ENCODE measurements at places on chromosomes 2 and 18.
A peak's percentile ranks its signal among the peaks of the same experiment; 100 is the strongest.

DNA sequence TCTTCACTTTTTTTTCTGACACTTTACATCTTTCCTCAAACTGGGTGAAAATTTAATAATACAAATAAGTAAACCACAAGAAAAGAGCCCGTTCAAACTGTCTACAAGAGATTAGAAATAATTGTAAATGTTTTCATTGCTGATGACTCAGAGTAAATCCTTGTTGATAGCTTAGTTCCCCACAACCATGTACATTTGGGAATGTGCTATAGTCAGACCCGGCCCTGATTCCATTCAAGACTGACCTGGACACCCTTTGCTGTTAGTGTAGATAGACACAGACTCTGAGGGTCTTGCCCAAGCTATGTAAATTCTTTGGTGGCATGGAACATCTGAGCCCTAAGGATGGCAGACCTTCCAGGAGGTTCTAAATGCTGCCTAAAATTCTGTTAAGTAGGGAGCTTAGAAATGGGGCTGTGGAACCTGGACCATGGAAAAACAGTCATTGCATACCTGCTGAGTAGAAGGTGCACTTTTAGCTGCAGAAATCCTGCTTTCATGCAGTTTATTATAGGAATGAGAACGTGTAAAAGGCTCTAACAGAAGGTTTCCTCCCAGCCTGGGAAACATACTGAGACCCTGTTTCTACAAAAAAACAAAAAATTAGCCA is 3.7 kb downstream of the MALT1 start:
- DNase-seq = no peak

DNA sequence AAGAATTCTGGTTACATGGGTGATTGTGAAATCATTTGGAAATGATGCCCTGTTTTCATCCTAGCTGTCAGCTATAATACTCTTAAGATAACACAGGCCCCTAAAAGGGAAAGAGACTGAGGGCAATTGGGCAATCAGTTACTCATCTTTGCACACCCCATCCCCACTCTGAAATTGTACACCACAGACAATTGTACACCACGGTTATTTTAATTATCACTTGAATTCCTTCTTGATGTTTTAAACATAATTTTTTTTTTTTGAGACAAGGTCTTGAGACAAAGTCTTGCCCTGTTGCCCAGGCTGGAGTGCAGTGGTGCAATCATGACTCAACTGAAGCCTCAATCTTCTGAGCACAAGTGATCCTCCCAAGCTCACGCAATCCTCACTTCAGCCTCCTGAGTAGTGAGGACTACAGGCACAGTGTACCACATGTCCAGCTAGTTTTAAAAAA is 862.4 kb upstream of the ACVR2A start:
- no peak for DNase-seq

DNA sequence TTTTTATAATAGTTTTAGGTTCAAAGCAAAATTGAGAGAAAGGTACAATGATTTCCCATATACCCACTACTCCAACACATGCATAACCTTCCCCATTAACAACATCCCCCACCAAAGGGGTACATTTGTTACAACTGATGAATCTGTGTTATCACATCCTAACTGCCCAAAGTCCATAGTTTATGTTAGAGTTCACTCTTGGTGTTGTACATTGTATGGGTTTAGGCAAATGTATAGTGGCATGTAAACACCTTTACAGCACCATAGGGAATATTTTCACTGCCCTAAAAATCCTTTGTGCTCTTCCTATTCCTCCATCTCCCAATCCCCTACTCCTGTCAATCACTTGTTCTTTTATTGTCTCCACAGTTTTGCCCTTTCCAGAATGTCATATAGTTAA is 471.6 kb downstream of the CPS1 start:
- no peak for DNase-seq

- no peak for DNase-seq
These were observed 255.3 kb upstream of the AGAP1 start for GRCh38 chr2:235238537-235238936.

DNA sequence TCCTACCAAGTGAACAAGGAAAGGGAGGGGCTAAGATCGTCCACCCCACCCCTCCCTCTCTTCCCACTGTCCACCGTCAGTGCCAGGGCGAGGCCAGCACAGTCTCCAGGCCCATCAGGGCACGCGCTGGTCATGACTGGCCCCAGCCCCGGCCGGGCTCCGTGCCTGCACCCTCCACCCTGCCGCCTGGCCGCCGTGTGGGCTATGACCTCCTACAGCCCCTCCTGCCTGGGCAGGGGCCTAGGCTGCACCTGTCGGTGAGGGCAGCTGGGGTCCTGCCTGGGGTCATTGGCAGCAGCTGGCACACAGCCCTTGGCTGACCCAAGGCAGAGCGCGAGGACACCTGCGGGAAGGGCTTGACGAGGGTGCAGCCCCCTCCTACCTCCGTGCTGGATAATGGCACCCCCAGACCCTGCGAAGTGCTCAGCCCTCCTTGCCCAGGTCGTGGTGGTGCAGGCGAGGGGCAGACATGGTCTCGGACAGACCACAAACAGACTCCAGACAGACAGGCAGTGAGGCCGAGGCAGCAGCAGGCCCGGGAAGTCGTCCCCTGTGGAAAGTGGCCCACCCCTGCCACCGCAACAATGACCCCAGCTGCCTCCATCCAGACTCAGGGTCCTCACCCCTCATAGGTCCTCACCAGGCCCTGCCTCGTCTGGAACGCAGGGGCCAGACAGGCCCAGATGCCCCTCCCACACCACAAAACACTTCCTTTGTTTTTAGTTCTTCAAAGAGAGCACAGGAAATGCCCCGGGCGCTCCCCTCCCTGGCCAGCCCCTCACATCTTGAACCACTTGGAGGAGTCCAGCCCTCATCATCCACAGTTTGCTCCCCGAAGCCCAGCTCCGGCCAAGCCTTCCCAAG is 43.1 kb upstream of the GPC1 start:
- DNase-seq = no peak

GRCh38 chr18:12656938-12657683 is 796 bp downstream of the SPIRE1 start:
- DNase-seq = no peak

- peak; percentile 26 for DNase-seq
These were observed 2.0 kb downstream of the XPO1 start for GRCh38 chr2:61536180-61536571.

GRCh38 chr18:42126586-42126985 is 171.6 kb downstream of the PIK3C3 start:
- no peak for DNase-seq

DNA sequence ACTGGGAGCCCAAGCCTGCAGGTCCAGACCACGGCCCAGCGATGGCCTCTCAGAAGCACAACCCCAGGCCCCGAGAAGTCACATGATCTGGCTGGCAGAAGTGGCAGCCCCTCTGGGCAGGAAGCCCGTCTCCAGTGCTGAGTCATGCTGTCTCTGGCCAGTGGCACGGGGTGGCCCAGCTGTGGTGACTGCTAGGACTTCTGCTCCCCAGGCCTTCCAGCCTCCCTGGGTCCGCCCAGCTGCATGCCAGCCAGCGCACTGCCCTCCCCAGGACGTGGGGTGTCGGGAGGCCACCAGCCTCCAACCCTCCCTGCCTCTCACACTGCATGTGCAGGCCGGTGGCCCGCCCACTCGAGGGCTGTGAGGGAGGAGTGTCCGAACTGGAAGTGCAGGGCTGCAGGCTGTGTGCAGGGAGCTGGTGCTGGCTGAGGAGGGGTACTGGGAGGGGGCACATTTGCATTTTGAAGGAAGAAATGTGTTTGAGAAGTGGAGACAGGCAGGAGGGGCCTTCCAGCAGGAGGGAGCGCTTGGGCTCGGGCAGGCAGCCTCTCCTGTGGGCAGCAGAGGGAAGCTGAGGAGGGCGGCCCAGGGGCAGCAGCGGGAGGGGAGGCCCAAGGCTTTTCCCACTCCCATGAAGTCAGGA is 17.0 kb upstream of the HPCAL1 start:
- no peak for DNase-seq

GRCh38 chr2:179393481-179393880 is 128.8 kb upstream of the SESTD1 start:
- no peak for DNase-seq

GRCh38 chr2:45823723-45824206 is 172.3 kb downstream of the PRKCE start:
- no peak for DNase-seq

DNA sequence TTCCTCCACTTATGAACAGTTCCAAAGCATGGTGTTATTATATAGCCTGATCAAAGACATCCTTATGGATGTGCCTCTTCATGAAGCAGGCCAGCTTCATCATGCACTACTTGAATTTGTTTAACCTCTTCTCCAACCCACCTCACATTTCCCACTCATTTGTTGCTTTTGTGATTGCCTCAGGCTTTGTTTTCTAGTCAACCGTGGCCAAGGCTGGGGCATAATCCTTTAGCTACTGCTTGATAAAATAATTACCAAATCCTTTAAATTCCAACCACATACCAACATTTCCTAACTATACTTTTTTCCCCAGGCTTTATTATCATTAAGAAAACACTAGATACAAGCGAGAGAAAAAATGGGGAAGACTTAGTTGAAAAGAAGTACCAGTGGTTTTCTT is 39.6 kb upstream of the SCN1A start:
- DNase-seq = no peak

- DNase-seq = no peak
These were observed 238.6 kb downstream of the ZNF385B start for GRCh38 chr2:179622635-179623300.

DNA sequence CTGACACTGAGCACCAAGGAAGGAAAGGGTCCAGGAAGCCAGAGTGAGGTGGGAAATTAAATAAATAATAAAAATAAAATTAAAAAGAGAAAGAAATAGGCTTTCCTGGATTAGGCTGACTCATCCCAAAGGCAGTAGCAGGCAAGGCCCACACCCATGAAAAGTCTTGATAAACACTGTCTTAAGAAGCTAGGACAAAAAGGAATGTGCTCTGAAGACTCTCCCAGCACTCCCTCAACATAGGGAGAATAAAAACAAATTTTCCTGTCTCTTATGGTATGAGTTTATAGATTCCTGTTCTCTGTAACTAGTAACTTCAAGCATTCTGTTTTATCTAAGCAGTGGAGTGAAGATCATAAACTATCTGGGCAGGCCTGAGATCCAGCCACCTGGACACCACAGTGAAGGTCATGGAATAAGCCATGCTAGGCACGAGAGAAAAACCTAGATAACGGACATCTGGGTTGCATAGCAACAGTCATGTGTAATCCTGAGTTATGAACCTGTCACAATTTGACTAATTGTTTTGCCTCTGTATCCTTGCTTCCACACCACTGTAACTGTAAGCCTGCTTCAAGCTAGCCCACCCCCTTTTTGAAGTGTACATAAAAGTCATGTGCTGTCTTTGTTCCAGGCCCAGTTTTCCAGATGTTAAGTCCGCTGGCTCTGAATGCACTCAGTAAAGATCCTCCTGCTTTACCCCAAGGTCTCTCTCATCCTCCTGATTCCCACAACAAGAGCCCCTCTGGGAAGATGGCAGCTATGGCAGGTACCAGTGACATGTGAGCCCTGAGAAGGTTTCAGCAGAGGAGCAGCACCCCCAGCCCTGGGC is 107.8 kb downstream of the NDUFA10 start:
- no peak for DNase-seq

GRCh38 chr2:143696651-143697050 is 567.4 kb downstream of the ARHGAP15 start:
- no peak for DNase-seq

- no peak for DNase-seq
These were observed 354.6 kb upstream of the SETBP1 start for GRCh38 chr18:44325903-44326635.

DNA sequence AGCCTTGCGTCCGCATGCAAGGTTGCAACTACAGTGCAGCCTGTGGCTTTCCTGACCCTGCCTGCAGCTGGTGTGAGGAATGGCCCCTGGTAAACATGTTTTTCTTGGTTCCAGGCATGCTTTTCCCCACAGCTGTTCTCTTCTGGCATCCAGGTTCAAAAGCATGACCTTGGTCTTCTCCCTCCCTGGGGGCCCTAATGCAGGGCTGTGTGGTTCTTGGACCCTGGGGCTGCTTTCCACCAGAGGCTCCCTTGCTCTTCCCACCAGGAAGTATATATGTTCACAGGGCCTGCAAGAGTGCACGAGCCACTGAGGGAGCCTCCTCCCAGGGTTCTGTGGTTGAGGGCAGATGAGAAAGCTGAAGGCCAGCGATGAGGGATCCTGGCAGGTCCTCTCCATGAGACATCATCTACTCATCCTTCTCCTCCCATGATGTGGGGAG is 125.9 kb downstream of the BCL2L11 start:
- DNase-seq = no peak

DNA sequence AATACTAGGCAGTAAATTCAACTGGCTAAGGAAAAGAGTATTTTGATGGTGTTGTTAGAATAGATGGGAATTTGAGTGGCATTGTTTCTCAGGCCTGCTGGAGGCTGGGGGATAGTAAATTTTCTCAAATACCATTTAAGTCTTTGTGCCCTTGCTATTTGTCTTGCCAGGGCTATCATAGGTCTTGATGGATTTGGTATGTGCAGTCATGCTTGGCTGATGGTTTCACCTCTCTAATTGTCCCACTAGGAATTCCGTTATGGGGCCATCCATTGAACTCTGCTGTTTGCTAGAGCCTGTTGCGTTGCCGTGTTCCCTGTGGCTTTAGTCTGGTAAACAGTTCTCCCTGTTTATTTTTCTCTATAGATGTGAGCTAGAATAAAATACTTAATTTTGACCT is 438.1 kb upstream of the FAM98A start:
- DNase-seq = no peak

DNA sequence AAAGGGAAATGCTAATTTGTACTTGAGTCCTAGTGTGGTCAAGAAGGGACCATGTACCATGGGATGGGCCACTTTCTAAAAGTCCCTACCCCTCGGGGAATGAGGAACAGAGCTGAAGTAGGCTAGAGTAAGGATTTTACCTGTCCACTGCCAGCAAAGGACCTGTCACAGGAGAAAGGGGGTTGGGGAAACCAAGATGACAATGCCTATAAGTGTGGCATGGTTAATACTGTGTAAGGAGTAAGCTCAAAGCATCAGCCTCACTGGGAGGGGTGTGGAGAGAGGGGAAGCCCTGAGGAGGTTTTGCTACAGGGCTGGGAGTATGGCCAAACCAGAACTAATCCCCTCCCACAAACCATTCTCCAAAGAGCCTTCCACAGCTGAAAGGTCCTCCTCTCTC is 15.8 kb downstream of the GKN2 start:
- no peak for DNase-seq

DNA sequence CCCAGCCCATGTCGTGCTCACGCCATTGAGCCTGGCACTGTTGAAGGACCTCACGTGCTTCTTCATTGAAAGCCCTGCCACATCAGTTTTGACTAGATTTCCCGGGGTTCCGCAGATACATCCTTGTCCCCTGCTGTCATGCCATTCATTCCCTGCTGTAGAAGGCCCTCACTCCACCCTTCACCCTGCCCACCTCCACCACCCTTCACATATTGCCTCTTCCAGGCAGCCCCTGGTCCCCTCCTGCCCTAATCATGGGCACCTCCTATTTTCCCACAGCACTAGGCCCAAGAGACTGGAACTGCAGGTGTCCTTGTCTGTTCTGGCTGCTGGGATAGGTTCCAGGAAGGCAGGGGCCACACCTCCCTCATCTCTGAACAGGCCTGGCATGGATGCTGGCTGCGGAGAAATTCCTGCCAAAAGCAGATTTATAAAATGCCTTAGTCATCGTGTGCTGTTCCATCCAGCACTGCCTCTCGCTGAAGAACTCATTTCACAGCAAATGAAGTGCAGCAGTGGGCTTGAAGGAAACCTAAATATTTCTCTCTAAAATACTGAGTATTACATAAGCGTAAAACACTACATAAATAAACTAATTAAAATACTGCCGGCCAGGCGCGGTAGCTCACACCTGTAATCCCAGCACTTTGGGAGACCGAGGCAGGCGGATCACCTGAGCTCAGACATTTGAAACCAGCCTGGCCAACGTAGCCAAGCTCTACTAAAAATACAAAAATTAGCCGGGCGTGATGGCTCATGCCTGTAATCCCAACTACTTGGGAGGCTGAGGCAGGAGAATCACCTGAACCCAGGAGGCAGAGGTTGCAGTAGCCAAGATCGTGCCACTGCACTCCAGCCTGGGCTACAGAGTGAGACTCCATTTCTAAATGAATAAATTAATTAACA is 38.4 kb downstream of the EIF4E2 start:
- DNase-seq = no peak

Data from CD4-positive, alpha-beta T cell treated with Interleukin-1 beta for 1 hour (primary cell).